ENCODE measurements at places on chromosomes 7 and 10.

DNA sequence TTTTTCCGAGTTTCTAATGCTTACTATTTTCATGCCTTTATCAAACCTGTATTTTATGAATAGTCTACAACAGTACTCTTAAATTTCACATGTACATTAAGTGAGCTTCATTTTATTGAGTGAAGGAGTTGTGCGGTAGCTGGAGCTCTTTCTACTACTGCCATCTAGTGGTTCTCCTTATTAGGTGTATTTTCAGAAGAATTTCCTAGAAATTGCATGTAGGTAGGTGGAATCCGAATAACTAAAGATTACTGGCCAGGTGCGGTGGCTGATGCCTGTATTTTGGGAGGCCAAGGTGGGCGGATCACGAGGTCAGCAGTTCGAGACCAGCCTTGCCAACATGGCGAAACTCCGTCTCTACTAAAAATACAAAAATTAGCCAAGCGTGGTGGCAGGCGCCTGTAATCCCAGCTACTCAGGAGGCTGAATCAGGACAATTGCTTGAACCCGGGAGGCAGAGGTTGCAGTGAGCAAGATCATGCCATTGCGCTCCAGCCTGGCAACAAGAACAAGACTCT, 38.3 kb downstream of the LRRC72 start:
- no peak for DNase-seq

GRCh38 chr7:115965796-115966475, 64.6 kb downstream of the TFEC start:
- DNase-seq = no peak

- no peak for DNase-seq
These were observed 47.9 kb upstream of the EN2 start for GRCh38 chr7:155409980-155410379.

GRCh38 chr7:116195451-116195850, 14.9 kb upstream of the TES start:
- no peak for DNase-seq

DNA sequence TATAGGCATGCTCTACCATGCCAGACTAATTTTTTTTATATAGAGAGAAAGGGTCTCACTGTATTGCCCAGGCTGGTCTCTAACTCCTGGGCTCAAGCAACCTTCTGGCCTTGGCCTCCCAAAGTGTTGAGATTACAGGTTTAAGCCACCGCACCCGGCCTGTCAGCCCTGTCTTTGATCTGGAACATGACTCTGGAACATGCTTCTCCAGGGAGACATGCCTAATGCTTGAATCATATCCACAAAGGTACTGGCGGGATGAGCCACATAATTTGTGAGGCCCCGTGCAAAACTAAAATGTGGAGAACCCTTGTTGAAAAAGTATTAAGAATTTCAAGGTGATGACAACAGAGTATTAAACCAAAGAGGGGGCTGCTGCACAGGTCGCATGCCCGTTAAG, 282.8 kb downstream of the ARHGAP12 start:
- DNase-seq = no peak

DNA sequence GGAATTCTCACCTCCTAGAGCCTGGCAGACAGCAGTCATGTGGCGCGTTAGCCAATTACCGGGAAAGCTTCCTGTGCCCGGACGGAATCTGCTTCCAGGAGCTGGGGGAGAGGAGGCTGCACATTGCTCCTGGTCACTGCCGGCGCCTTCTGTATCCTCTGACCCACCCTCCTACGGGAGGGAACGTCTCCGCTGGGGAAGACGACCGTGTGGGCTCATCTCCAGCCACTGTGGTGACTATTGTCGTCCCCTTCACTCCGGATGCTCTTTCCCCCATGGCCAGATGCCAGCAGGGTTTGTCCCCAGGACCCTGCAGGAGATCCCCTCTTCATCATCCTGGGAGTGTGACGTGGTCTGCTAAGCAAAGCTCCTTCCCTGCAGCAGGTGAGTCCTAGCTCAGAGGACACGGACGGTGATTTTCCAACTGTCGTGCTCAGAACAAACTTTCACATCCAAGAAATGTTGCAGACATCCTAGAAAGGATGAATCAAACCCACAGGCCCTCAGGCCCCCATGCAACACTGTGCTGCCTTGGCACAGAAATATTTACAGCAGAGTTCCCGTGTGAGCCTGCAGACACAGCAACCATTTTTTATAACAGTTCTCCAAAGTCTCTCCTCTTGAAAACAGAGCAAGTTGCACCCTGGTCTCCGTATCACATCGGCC, 29.6 kb upstream of the FAM20C start:
- DNase-seq = no peak

DNA sequence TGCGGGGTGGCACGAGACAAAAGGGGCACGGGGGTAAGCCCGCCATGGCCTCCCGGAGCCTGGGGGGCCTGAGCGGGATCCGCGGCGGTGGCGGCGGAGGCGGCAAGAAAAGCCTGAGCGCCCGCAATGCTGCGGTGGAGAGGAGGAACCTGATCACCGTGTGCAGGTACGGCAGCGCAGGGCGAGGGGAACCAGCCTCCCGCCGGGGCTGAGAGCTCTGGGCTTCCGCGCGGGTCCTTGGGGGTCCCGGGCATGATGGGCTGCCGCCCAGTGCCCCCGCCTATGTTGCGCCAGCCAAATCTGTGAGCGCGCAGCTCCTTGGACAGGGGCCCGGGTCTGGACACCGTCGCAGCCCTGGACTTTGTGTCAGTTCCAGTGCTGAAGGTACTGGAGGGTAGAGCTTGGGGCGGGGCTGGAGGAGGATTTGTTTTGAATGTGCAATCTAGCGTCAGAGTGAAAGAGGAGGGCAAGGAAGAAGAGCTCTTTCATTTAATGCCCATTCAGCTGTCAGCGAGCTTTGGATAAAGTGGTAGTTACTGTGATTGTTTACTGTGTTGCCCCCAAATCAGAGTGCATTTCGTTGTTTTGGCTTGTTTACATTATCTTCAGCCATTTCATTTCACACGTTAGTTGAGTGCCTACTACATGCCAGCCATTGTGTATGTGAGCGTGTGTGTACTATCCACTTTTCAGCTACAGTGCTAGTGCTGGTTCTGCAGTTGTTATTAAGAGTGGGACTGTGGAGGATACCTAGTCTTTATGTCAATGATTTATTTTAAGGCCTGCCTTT, 777 bp downstream of the RUNDC3B start:
- DNase-seq = peak; percentile 2

DNA sequence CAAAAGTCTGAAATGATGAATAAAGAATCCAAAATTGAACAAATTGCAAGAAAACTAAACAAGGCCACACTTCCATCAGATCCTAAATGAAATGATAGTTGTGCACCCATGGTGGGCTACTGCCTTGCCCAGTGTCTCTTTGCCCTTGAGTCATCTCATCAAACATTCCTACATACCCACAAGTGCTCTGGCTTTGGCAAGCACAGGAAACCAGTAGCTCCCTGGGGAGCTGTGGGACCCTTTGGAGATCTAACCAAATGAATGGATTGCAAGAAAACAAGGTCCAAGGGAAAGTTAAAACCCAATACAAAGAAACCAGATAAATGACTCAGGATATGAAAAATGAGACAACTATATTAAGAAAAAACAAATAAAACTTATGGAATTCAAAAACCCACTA, 129.8 kb upstream of the TMEM229A start:
- DNase-seq = no peak

GRCh38 chr7:51031791-51032515, 249.3 kb upstream of the GRB10 start:
- DNase-seq = no peak

DNA sequence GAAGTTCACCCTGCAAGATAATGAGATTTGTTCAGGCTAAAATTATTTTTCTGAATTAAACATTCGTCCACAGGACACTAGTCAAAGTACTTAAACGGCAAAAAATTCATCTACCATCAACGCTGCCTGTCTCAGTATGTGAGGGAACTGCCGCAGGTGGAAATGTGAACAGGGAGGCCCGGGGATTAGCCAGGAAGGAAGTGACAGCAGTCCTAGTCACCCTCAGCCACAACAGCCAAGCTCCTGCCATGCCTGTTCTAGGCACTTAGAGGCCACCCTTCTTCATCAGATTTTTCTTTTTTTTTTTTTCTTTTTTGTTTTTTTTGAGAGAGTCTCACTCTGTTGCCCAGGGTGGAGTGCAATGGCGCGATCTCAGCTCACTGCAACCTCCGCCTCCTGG, 9.4 kb downstream of the NUDT5 start:
- DNase-seq = no peak

- DNase-seq = no peak
These were observed 277.1 kb downstream of the CACNA2D1 start for GRCh38 chr7:82166260-82167015.

DNA sequence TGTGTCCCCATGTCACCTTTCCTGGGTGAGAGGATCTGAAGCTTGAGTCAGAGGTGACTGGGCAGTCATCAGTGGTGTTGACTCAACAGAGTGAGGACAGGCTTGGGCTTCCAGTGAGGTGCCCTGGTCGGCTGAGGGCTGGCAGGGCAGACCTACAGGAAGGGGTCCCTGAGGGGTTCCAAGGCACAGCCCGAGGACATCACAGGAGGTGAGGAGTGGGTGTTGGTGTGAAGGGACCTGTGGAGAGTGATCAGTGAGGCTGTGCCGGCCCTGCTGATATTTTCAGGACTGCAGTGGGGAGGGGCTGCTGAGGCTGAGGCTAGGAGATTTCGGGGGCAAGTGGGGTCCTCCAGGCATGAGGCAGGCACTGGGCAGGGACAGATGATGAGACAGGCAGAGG, 545.5 kb downstream of the TCERG1L start:
- no peak for DNase-seq

- DNase-seq = no peak
These were observed 168.9 kb downstream of the CACNA2D1 start for GRCh38 chr7:82274681-82275080.

DNA sequence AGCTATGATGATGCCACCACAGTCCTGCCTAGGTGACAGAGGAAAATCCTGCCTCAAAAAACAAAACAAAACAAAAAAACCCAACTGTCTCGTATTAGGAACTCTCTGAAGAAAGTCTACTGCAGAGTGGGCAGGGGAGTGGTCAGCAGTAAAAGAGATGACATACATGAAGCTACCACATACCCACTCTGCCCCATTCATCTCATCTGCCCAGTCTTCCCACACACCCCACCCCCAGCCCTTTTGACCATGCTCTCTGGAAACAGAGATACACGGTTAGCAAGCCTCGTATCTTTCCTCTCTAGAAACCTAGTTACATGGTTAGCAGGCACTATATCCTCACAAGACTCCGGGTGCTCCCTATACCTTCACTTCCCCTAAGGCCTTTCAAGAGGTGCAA, 8.3 kb downstream of the SLC37A3 start:
- no peak for DNase-seq

- DNase-seq = peak; percentile 74
These were observed 208.4 kb downstream of the TPST1 start for GRCh38 chr7:66413379-66414114.

DNA sequence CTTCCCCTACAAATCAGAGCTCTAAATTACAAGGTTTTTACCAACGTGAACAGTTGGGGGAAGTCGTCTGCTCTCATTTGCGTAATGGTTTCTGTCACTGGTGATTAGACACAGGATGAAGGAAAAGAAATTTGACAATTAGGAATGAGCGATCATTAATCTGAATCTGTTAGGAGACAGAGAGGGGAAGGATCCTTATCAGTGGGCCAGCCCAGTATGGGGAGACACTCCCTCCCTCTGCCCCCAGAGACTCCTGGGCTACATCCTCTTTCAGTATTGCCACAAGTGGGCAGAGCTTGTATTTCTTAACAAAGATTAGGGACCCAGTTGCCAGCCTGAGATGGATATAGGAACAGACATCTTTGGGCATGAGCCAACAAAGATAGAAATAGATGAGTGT, 15.5 kb downstream of the HIF1AN start:
- no peak for DNase-seq

GRCh38 chr7:109579901-109580300, 1010.2 kb downstream of the DNAJB9 start:
- no peak for DNase-seq

DNA sequence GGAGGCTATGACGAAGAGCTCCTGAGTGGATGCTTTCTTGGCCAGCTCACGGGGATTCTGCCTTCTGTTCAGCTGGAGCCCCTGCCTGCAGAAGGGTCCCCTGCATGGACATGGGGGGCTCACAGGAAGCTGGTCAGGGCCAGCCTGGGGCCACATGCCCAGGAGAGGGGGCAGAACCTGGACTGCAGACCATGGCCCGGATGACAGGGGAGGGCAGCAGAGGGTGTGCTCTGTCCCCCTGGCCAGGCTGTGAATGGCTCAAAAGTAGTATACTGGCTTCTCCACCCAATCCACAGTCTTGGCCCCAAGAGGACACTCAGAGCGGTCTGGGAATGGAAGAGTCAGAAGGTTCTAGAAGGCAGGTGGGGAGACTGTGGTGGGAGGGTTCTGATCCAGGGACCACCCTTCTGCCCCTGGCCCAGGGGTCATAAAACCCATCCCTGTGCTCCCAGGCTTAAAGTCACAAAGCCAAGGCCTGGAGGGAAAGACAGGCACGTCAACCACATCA, 40.3 kb downstream of the PPIF start:
- no peak for DNase-seq

DNA sequence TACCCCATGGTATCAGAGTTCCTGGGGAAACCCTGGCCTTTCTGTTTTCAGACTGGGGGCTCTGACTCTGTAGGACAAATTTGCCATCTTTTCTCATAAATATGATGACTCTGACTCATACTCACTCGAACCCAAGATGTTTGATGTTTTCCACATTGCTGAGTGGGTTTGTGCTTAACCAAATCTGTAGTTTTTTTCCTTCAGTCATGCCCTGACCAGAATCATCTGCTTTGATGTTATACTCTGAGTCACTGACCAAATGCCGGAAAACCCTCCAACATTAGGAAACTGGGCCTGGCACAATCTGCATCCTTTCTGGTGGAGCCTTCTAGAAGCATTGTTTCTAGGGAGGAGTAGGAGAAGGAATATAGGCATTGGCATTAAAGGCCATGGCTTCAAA, 118.7 kb downstream of the C10orf105 start:
- no peak for DNase-seq

GRCh38 chr7:91551377-91552175, 287.3 kb downstream of the FZD1 start:
- DNase-seq = no peak

DNA sequence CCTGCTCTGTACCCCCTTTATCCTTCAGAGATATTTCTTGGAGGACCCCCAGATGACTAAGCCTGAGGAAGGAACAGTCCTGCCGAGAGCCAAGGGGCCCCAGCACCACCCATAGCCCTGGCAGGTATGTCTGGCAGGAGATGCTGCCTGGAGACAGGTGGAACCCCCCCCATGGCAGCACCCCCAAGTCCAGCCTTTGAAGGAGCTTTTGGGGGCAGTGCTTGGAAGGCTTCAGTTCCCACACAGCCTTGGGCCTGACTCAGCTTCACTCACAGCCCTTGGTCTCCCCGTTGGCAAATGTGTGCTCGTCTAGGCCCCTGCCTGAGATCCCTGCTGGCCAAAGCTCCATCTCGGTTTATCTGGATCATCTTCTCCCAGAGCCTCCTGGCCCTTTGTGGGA, 23.0 kb upstream of the PCBD1 start:
- DNase-seq = no peak

- no peak for DNase-seq
These were observed 202.5 kb upstream of the CHRM2 start for GRCh38 chr7:136665878-136666509.

GRCh38 chr7:46838463-46838862, 743.4 kb downstream of the TNS3 start:
- no peak for DNase-seq

GRCh38 chr7:133431134-133431724, 178.4 kb downstream of the EXOC4 start:
- DNase-seq = no peak
